ENCODE measurements at places on chromosomes 12 and 14.

- peak; percentile 70 for DNase-seq
These were observed 5.1 kb downstream of the ADCY4 start for GRCh38 chr14:24329736-24330135.

GRCh38 chr12:7994731-7995205 lies 37.7 kb upstream of the FOXJ2 start:
- DNase-seq: no peak

GRCh38 chr14:95759941-95760340 lies 46.0 kb upstream of the TCL1A start:
- no peak for DNase-seq

DNA sequence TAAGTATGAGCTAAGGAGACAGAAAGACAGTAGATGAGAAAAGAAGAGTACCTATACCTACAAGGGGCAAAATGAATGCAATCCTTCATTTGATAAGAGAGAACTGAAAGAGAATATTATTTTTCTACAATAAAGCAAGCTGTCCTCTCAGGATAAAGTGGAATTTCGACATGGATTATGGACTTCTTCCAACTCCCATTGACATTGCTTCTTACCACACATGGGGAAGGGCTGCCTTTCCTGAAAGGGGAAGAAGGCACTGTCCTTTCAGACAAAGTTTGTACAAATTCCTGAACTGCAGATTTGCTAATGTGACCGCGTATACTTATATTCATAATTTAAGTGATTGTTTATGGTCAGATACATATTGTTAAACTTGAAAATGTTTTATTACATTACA lies 4.3 kb upstream of the HEBP1 start:
- no peak for DNase-seq

- no peak for DNase-seq
These were observed 2.8 kb upstream of the SLC25A47 start for GRCh38 chr14:100320157-100320856.

DNA sequence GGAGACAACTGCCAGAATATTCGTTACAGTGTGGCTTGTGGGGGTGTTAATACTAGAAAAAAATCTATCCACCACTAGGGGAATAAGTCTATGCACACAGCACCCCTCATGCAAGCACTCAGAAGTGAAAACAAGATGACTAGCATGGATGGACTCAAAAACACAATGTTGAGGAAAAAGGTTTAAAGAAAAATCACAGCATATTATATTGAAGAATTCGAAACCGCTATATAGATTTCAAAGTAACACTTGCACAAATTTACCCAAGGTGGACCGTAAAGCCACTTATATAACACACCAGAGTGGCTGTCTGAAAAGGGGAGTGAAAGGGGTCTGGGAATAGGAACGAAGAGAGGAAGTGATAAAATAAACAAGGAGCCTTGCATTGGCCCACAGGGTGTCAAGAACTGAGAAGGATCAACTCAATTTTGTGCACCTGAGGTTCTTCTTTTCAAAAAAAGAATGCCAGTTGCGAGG lies 544 bp downstream of the ABCD4 start:
- DNase-seq: no peak

DNA sequence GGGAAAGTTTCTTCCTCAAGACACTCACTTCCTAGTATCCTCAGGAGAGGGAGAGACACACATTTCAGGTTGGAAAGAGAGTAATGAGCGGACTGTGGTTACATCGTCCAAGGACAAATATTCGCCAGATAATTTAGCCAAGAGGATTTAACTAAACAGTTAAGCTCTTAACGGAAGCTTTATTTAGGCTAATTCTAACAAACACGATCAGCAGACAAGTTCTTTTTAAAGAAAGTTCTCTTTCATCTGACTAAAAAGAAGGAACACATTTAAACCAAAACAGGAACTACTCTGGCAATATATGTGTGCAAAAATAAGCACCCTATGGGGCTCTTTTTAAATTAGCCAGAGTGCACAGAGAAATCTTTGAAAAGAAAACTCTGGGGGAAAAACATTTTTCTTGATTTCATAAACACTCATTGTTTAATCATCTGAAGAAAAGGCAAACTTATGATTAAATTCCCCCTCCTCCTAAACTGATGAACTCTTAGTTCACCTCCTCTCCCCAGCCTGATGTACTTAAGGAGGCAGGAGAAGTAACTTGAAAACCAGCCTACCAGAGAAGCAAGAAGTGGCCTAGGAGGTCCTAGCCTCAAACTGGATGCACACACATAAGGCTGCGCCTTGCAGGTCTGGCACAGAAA lies 13.3 kb upstream of the BTG1 start:
- DNase-seq: no peak

- no peak for DNase-seq
These were observed 354.3 kb downstream of the CEP128 start for GRCh38 chr14:80587096-80587724.

DNA sequence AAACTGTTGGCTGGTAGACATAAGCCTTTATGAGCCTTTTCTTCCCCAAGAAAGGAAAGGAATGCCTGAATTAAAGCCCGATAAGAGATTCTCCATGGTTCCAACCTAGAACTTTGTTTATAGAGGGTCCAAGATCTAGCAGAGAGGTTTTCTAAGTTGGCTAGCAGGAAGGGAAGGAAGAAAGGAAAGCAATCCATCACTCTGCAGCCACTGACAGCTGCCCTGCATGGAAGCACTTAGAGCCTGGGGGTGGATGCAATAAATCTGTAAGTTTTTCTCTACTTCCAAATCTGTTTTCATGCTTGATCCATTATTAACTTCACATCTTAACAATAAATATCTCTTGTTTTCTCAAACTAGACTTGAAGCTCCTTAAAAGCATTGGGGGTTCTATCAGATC lies 224.4 kb downstream of the KSR2 start:
- DNase-seq: no peak

- no peak for DNase-seq
These were observed 12.6 kb upstream of the WNT5B start for GRCh38 chr12:1616233-1617066.

Measured in stimulated activated CD8-positive, alpha-beta memory T cell treated with anti-CD3 and anti-CD28 coated beads, Interleukin-15, amount 100 ng/mL, for 48 hours (primary cell).